ENCODE measurements at places on chromosomes 4 and X.

GRCh38 chrX:20140420-20140819 is 1.2 kb downstream of the EIF1AX start:
- no peak for DNase-seq

GRCh38 chr4:87390551-87390890 is 467 bp downstream of the HSD17B11 start:
- no peak for DNase-seq

DNA sequence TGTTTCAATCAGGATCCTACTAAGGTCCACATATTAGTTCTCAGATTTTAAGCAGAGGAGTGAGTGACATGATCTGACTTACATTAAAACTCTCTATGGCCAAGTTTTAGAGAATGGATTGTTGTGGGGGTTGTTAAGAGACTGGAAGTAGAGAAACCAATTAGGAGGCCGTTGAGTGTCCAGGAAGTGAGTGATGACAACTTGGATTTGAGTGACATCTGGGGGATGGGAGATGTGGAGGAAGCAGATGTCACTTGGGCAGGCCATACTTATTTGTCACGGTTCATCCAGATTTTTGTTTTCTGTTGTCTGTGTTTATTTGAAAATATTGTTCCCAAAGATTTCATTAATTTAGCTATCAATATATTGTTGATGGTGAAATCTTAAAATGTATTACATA is 28.3 kb downstream of the ADD1 start:
- DNase-seq = no peak

- DNase-seq = no peak
Measured at GRCh38 chr4:148044912-148045352, 313.0 kb downstream of the ARHGAP10 start.

DNA sequence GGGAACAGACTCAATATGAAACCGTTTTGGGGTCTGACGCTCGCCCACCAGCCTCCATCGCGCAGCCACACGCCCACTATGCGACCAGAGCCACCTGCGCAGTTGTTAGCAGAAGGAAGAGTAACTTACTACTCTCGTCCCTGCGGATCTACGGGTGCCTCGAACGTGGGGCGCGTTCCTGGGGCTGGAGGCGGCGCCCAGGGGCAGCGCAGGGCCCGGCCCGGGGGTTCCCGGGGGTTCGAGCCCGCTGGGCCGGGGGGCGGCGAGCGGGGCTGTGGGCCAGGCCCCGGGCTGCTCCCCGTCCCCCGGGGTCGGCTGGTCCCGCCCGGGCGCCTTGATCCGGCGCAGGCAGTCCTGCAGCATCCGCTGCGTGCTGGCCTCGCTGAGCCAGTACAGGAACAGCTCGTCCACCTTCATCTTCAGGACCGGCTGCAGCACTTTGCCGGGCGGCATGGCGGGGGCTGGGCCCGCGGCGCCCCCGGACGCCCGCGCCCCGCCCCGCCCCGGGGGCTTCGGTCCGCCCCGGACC is 404 bp downstream of the PPP2R3B start:
- DNase-seq = no peak

GRCh38 chr4:101782546-101782945 is 8.0 kb upstream of the BANK1 start:
- DNase-seq = no peak

GRCh38 chr4:7107166-7107905 is 39.5 kb upstream of the GRPEL1 start:
- DNase-seq = no peak

DNA sequence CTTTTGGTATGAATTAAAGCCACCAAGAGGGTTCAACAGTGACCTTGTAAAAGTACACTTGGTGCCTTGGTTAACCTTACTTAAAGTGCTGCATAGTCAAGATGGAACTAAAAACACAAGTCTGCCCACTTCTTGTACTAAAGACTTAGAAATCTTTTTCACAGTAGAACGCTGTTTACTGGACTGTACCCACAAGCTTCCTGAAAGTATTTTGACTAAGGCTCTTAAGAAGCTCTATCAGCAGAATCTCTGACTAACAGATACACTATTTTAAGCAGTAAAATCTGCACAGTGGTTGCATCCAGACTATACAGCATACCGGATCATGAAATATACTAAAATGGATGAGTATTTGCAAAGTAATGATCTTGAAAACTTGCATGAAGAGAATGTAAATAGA is 7.2 kb downstream of the RAB28 start:
- DNase-seq = no peak

Data from T-helper 22 cell (primary cell).